ENCODE measurements at places on chromosomes 1 and 21. TPM values are rescaled to one million over a fixed set of nuclear protein-coding genes. Genes with fewer than 3 reads are reported as not detected.

DNA sequence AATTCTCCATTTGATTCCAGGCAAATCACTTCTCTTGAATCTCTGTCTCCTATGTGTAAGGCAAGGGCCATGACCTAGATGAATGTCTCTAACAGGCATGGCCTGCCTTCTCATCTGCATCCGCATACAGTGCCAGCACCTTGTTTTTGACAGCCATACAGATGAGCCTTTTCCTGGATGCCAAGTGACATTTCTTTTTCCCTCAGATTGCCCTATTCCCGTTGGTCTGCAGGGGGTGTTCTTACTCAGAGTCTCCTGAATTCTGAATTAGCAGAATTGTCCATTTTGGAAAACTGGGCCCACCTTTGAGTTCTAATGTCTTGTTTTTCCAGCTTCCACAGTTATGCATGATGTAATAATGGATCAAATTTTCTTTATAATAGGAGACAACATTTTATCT is 88.0 kb upstream of the ADAR start:
- no peak overlapping the region for H3K4me3 ChIP-seq
- peaks cover 42% of the 10 kb centered on the region for H3K27me3 ChIP-seq
- DNase-seq: peak; percentile 45
- H3K4me1 ChIP-seq: peaks cover 16% of the 10 kb centered on the region

GRCh38 chr1:237042526-237042891 is 525 bp downstream of the RYR2 start:
- H3K4me1 ChIP-seq: no peaks in the 10 kb centered on the region
- H3K36me3 ChIP-seq: no peaks in the 10 kb centered on the region
- H3K27me3 ChIP-seq: peaks cover 19% of the 10 kb centered on the region
- H3K27ac ChIP-seq: no peak overlapping the region
- no peak for DNase-seq
- H3K4me3 ChIP-seq: no peak overlapping the region

- H3K4me3 ChIP-seq: peak within 1 kb of the TSS; percentile 76
- no peaks in the 10 kb centered on the region for H3K36me3 ChIP-seq
- H3K4me1 ChIP-seq: peaks cover 32% of the 10 kb centered on the region
- DNase-seq: peak; percentile 67
- no peaks in the 10 kb centered on the region for H3K27me3 ChIP-seq
Measured at GRCh38 chr1:183804916-183805841, at the start of gene RGL1. Gene RGL1, plus strand, starts transcription at chr1:183805120. Its CDS starts 178 bp downstream, at chr1:183805298.

GRCh38 chr1:79188337-79188736 is 181.8 kb upstream of the ADGRL4 start:
- H3K27me3 ChIP-seq: no peaks in the 10 kb centered on the region
- H3K4me3 ChIP-seq: no peak overlapping the region
- peaks cover 32% of the 10 kb centered on the region for H3K4me1 ChIP-seq
- H3K36me3 ChIP-seq: no peaks in the 10 kb centered on the region
- no peak overlapping the region for H3K27ac ChIP-seq

CD53 gene
- not detected for total RNA-seq

Measured in PC-3 (cell line).